ENCODE measurements at places on chromosomes 5 and 9.

GRCh38 chr9:125089331-125089730 is 54.0 kb downstream of the SCAI start:
- DNase-seq = no peak

- peak; percentile 79 for DNase-seq
These were observed 124.6 kb upstream of the ERCC6L2 start for GRCh38 chr9:95750725-95751519.

DNA sequence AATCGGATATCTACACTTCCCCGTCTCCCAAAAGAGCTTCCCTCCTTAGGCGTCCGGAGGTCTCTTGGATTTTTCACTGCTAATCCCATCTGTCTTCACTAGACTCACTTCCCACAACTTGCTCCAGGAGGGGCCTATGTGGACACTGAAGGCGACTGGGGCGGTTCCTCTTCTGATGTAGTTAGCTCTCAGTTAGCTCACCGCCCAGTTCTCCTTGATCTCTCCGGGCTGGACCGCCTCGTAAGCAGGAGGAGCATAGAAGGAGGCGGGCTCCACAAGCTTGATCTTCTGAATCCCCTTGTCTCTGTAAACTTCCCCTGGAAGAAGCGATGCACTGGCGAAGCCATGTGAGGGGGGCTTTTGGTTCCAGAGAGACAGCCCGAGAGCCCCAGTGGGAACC is 112.0 kb upstream of the SELENOP start:
- DNase-seq = no peak

GRCh38 chr5:126339215-126339805 is 83.9 kb upstream of the GRAMD2B start:
- peak; percentile 73 for DNase-seq

DNA sequence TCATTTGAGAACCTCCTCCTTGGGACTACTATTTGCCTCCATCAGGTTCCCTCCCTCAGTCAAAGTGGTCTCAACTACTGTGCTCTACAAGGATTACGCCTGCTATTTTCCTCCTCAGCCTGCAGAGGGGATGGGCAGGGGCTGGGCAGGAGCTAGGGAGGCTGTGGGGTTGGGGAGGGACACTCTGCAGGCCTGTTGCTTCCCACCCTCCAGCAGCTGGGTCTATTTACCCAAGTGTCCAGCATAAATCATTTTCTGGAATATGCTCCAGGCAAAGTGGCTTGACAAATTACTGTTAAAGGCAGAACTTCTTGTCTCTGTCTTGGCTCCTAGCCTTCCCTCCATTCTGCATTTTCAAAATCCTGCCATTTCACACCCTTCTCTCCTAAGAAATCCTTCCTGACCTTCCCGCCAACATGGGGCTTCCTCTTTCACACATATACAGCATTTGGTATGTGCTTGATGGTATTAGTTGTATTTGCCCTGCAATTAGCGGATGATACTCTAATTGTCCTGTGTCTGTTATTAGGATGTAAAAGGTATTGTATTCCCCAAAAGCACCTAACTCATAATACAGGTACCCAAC is 106.7 kb downstream of the EFNA5 start:
- DNase-seq = no peak

DNA sequence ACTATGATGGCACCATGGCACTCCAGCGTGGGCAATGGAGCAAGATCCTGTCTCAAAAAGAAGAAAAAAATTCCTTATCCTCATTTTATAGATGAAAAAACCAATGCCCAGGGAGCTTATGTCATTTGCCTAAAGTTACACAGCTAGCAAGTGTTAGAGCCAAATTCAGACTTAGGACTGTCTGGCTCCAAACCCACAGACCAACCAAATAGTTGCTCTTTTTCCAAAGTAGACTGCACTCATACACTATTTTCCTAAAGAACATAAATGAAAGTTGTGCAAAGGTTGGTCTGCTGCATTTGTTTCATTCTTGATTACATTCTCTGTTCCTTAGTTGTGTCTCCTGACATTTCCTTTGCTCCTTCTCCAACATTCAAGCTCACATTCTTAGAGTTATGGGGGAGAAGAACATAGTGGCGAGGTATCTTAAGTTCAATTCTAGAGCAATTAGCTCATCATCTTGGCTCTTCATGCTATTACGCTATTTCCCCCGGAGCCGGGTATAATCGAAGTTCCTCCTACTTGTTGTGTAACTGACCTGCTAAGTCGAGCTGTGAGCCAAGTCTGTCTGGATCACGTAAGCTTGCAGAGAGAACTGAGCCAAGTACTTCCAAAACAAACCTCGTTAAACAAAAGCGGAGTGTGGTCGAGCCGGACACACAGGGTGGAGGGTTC is 138.3 kb downstream of the RFK start:
- DNase-seq = no peak

DNA sequence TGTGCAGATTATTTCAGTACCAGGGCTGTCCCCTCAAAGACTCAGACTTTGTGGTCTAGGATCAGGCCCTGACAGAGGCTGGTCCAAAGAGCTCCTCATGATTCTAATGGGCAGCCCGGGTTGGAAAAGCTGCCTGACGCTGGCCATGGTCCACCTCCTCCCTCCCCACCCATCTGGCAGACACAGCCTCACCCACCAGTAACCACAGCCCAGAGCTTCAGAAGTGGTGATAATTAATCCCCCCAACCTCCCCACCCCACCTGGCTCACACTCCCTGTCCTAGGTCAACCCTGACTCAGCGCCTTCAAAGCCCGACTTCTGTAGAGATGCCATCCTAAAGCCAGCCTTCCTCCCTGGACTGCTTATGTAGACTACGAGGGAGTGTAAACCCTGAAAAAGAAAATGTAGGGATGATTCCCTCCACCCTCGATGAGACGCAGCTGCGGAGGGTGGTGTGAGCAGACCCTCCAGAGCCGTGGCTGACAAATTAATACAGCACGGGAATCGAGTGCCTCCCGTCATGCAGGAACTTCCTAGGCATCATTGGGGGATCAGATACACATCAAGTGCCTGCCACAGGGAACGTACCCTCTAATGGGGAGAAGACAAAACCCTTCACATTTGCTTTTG is 7.0 kb downstream of the UBE2QL1 start:
- DNase-seq = no peak

DNA sequence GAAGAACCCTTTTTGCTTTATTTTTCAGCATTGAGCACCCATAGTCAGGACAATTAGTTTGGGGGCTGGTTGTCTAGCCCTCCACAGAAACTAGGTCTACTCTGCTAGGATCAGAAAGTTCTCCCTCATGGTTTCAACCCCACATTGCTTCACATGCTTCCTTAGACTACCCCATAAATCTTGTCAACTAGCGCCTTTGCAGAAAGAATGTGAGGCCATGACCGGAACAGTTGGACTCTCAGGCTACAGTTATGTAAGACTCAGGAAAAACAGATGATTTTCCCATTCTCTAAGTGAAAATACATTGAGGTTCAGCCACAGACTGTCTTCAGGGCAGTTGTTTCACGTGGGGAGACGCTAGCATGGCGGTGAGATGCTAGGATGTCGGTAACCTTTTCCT is 255.6 kb downstream of the NR3C1 start:
- DNase-seq = no peak

DNA sequence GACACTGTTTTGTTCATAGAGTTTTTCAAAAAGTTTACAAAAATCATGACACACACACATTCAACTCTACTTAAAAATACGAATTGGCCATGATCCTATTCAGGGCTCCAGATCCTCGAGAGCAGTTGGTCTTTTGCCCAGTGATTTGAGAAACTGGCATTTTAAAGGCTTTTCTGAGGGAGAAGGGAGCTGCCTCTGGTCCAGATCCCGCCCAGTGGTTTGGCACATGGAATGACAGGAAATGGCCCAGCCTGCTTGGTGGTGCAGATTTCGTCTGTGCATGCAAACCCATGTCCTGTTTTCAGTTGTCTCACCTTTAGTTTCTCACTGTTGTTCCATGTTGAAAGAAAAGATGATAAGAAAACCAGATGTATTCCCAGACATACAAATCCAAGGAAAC is 3.6 kb downstream of the CAMK4 start:
- DNase-seq = peak; percentile 48

- no peak for DNase-seq
These were observed 95.8 kb downstream of the DOCK2 start for GRCh38 chr5:169732841-169733240.

- DNase-seq = no peak
These were observed 14.0 kb downstream of the MTRR start for GRCh38 chr5:7882926-7883325.

DNA sequence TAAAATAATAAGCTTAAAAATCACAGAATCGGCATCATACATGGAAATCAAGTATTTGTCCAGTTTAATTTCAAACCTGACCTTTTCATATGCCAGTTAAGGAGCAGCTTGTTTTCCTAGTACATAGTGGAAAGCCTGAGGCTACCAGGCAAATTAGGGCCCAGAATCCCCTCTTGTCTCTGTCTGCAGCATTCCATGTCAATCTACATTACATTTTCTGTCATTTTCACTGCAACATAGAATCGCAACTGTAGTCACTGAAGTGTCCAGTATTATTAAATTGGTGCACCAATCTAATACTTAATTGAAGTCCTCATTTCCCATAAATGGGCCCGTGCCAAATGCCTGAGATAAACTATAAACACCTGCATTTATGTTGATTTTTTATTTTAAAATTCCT is 1352.2 kb upstream of the ACO1 start:
- no peak for DNase-seq

GRCh38 chr9:101029315-101030085 is 973 bp downstream of the PLPPR1 start:
- DNase-seq = no peak

DNA sequence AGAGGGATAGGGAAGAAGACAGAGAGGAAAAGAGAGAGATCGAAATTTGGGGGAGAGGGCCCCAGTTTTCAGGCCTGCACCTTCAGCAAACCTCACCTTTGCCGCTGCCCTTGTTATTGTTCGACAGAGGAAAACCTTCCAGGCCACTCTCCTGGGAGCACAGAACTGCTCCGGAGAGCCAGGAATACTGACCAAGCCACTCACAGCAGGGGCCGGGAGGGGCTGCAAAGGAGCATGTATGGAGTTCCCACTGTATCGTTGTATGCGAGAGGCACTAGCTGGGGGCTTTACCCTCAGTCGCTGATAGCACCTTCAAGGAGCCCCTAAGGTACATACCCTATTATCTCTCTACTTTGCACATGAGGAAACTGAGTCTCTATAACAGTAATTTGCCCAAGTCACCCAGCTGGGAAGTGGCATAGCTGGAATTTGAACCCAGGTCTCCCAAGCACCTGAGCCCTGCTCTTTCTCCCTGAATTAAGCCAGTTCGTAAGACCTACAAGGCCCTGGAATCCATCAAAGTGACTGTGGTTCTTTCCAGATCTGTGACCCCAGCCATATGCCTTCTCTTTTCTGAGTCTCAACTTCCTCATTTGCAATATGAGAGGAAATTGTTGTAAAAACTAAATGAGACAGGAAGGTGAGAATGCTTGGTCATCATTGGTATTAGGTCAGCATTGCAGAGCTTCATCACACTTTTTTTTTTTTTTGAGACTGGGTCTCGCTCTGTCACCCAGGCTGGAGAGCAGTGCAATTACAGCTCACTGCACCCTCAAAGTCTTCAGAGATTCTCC is 21.0 kb upstream of the FOXE1 start:
- no peak for DNase-seq

DNA sequence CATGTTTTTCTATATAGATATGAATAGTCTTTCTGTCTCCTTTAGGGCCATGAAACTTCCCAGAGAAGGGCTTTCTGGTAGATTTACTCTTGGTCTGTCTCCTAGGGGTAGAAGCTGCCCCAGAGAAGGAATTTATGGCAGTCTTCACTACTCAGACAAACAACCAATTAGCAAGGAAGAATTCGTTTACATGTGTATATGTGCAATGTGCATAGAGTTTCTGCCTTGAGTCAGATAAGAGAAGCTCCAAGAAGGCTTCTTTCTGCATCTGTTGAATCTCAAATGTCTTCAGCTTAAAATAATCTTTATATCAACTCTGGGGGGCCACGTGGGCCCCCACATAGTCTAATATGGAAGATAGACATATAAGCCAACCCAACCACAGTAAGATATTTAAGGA is 7.6 kb upstream of the CLINT1 start:
- no peak for DNase-seq

GRCh38 chr5:163580516-163580915 is 75.1 kb downstream of the MAT2B start:
- DNase-seq = no peak

- DNase-seq = peak; percentile 100
These were observed at the start of gene TLE4 for GRCh38 chr9:79571309-79572031. TLE4 (plus strand) TSS chr9:79571965; CDS start chr9:79572791, 826 bp downstream.

DNA sequence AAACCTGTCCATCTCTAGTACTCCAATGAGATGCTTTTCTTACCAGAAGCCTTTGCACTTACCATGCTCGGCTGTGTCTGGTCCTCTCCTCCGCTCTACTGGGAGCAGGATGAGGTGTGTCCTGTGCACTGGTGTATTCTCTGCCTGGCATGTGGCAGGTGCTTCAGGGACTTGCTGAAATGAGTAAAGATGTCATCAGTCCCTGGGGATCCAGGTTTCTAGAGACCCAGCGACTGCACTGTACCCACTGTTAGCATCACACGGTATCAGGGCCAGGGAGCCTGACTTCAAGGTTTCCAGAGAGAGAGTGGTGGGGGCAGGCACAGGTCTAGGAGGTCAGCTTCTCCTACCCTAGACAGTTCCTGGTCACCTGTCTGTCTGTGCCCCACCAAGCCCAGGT is 10.5 kb downstream of the PTTG1 start:
- DNase-seq = no peak

DNA sequence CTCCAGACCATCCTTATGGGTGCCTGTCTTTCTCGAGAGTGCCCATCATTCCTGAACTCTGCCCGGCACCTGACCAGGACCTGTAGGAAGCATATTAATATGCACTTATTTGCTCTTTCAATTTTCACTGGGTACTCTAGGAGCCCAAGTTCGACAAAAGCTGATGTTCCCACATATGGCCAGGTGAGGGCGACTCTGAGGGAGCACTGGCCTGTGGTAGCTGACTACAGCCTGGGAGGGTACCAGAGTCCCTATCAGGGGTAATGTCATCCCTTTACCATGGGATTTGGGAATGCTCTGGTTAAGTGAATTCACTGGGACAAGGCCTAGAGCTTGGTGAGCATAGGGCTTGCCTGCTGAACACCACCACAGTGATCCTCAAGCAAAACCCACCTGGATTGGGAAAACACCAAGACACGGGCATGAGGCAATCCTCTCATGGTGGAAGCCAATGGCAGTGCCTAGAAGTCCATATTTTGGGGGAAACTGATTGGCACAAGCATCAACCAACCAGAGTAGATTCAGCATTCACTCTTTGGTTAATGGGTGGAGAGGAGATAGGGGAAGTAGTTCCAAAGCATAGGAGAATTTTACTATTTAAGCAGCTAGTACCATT is 112.2 kb downstream of the MTX3 start:
- DNase-seq = peak; percentile 51

DNA sequence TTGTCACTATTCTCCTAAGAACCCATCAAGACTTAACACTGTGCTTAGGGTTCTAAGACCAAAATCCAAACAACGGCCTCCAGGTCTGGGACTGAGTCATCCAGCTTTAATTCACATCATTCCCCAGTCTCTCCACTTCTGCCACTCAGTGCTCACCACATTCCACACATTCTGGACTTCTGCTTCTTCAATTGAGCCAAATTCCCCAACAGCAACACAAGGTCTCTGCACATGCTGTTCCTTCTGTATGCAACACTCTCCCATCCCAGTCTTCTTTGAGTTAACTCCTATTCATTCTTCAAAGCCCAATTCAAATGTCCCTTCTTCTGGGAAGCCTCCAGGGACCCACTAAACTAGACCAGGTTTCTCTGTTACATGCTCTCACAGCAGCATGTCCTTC is 97.8 kb downstream of the GPR21 start:
- no peak for DNase-seq

Data from activated CD8-positive, alpha-beta T cell treated with anti-CD3 and anti-CD28 coated beads, Interleukin-2, amount 10 ng/mL, durations not matched to agents 7 days and 5 days (primary cell).